ENCODE measurements at places on chromosomes 2 and 18.

DNA sequence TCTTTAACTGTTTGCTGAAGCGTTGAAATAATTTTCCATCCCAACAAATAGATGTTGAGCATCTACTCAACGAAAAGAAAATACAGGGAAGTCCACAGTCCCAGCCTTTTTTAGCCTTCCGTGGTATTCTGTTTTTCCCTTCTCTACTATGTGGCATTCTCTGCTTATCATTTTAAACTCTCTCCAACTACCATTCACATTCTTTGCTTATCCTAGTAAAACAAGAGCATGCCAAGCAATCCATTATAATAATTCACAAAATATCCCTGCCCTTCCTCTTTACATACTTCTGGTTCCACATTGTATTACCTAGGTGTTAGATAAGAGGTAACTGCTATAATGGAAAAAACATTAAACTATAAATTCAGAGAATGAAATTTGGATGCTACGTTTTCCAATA, 1.6 kb upstream of the SESTD1 start:
- peak overlapping the region; percentile 77 for H3K27ac ChIP-seq
- H3K4me3 ChIP-seq = peak overlapping the region; percentile 85
- H3K4me1 ChIP-seq = peaks cover 31% of the 10 kb centered on the region
- DNase-seq = no peak
- H3K27me3 ChIP-seq = no peaks in the 10 kb centered on the region

DNA sequence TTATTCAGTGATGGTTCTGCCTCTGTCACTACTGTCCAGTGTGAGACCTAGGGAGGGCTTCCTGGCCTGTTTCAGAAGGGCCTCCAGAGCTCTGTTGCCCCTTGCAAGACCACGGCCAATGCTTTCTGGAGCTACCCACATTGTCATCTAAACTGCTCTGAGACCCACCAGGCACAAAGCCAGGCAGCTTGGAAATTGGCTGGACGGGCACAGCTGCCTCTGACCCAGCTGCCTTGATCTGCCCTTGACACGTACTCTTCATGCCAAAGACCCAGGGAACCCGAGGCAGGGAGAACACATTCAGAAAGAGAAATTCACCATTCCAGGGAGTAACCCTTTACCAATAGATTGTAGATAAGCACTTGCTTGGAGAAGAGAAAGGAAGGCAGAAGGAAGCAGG, 183.7 kb upstream of the SIX2 start:
- H3K4me1 ChIP-seq = peaks cover 18% of the 10 kb centered on the region
- no peak overlapping the region for H3K4me3 ChIP-seq
- H3K27me3 ChIP-seq = no peaks in the 10 kb centered on the region
- H3K27ac ChIP-seq = no peak overlapping the region
- no peak for DNase-seq

DNA sequence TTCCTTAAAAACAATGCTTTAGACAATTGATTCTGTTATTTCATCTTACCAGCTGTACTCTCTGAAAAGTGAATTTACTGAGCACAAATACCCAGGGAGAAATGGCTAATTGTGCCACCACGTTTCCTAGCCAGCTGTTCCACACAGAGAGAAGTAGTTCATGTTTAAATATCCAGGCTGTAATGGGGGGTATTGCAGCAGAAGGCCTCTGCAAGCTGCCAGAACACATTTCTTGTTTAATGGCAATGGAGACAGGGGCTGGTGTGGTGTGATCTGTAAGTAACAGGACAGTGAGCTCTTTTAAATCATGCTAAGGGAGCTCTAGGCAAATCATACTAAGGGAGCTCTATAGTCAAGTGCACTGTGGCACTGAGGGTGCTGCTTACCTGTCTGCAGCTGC, 809.2 kb downstream of the CNTNAP5 start:
- no peak overlapping the region for H3K4me3 ChIP-seq
- H3K27me3 ChIP-seq = no peaks in the 10 kb centered on the region
- H3K36me3 ChIP-seq = no peaks in the 10 kb centered on the region
- H3K27ac ChIP-seq = no peak overlapping the region
- no peak for DNase-seq

DNA sequence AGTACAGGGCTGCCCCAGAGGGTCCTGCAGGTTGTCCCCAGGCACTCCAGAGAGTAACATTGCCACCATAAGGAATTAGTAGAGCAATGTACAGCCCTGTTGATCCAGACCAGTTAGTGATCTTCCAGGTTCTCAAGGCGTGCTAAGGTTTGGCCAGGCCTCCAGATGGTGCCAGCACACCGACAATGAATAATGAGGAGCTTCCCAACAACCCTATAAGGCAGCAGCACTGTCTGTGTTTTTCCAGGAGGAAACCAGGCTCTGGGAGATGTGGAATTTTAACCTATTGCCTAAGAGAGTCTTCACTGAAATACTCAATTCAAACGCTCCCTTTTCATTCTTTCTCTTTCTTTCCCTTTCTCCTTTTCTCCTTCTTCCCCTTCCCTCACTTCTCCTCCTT, 122.1 kb downstream of the MGAT5 start:
- peak; percentile 52 for DNase-seq
- peaks cover 6% of the 10 kb centered on the region for H3K36me3 ChIP-seq
- H3K27ac ChIP-seq = no peak overlapping the region
- H3K4me3 ChIP-seq = no peak overlapping the region

DNA sequence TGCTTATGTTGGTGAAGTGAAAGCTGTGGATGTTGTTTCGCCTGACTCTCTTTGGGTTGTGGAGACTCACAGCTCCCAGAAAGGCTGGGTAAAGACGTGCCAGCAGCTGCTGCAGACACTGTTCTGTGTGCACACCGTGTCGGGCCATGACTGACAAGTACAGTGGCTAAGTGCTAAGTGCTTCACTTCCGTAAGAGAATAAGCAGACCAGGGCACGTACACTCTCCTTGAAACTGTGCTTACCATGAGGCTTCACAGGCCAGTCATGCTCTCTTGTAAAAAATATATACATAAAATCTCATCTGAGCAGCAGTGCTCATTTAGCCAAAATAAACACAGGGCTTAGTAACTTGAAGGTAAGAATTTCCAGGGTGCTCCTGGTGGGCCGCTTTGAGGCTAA, 86.0 kb downstream of the NRP2 start:
- no peak for DNase-seq
- no peak overlapping the region for H3K4me3 ChIP-seq
- no peaks in the 10 kb centered on the region for H3K27me3 ChIP-seq
- peaks cover 7% of the 10 kb centered on the region for H3K36me3 ChIP-seq
- no peak overlapping the region for H3K27ac ChIP-seq

DNA sequence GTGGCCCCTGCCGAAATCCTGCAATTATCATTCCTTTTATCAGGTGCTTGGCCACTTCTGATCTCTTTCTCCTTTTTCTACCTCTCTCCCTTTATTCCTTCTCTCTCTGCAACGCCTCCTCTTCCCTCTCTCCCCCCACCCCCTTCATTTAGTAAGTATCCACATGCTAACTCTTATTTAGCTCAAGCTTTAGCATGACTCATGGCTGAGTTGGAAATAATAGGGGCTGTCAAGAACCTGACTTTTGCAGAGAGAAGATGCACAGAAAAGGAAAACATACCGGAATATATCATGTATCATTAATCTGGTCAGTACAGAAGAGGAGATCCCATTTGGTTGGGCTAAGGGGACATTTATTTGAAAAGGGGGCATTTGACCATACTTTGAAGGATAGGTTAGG, 33.1 kb downstream of the FAM171B start:
- no peak overlapping the region for H3K27ac ChIP-seq
- H3K36me3 ChIP-seq = no peaks in the 10 kb centered on the region
- H3K27me3 ChIP-seq = no peaks in the 10 kb centered on the region
- no peak overlapping the region for H3K4me3 ChIP-seq
- DNase-seq = no peak
- H3K4me1 ChIP-seq = no peaks in the 10 kb centered on the region

- no peaks in the 10 kb centered on the region for H3K36me3 ChIP-seq
- no peak overlapping the region for H3K27ac ChIP-seq
- DNase-seq = no peak
- H3K4me1 ChIP-seq = no peaks in the 10 kb centered on the region
- H3K4me3 ChIP-seq = no peak overlapping the region
- H3K27me3 ChIP-seq = peaks cover 20% of the 10 kb centered on the region
Observed at GRCh38 chr2:204081487-204082425, 145.2 kb downstream of the ICOS start.

- no peaks in the 10 kb centered on the region for H3K36me3 ChIP-seq
- no peaks in the 10 kb centered on the region for H3K4me1 ChIP-seq
- no peaks in the 10 kb centered on the region for H3K27me3 ChIP-seq
- H3K4me3 ChIP-seq = no peak overlapping the region
- peak; percentile 0 for DNase-seq
Observed at GRCh38 chr2:21676676-21677075, 552.9 kb downstream of the TDRD15 start.

- H3K4me3 ChIP-seq = no peak overlapping the region
- H3K27me3 ChIP-seq = no peaks in the 10 kb centered on the region
Observed at GRCh38 chr2:184498936-184499335, 99.4 kb upstream of the ZNF804A start.

DNA sequence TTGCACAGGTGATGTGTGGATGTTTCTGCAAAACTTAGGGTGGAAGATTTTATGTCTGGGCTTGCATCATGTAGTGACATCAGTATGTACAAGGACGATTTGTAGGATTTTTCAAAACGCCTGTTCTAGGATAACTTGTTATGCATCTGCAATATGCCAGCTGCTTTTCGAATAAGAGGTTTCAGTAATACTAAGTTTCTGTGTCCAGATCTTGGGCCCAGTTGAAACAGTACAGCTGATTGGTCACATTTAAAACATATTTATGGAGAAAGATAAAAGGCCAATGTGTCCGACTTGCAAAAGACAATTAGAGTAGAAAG, 1.2 kb downstream of the PTPN4 start:
- peaks cover 52% of the 10 kb centered on the region for H3K4me1 ChIP-seq
- H3K27ac ChIP-seq = peak overlapping the region; percentile 89

DNA sequence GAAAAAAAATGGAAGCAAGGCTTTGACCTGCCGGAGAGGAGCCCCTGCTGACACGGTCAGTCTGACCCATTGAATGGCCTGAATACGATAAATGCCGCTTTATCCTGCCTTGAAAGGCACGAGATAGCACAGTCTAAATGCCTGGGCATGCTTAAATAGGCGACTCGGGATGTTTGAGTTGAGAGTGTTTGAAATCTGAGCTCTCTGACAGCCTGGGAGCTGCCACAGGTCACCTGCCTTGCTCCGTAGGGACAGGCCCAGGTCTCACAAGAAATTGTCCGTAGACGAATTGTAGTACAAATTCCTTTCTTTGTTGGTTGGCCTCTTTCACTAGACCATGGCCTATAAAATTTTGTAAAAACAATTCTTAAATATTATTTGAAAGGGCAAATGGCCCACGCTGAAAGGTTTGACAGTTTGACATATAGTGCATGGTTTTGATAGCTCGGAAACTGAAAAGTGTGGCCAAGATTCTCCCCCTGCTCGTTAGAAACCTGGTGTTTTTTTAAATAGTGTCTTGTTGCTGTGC, 72.8 kb downstream of the MEIS1 start:
- no peak overlapping the region for H3K27ac ChIP-seq
- H3K36me3 ChIP-seq = peaks cover 15% of the 10 kb centered on the region
- no peak overlapping the region for H3K4me3 ChIP-seq
- no peaks in the 10 kb centered on the region for H3K27me3 ChIP-seq
- no peak for DNase-seq
- H3K4me1 ChIP-seq = peaks cover 11% of the 10 kb centered on the region

DNA sequence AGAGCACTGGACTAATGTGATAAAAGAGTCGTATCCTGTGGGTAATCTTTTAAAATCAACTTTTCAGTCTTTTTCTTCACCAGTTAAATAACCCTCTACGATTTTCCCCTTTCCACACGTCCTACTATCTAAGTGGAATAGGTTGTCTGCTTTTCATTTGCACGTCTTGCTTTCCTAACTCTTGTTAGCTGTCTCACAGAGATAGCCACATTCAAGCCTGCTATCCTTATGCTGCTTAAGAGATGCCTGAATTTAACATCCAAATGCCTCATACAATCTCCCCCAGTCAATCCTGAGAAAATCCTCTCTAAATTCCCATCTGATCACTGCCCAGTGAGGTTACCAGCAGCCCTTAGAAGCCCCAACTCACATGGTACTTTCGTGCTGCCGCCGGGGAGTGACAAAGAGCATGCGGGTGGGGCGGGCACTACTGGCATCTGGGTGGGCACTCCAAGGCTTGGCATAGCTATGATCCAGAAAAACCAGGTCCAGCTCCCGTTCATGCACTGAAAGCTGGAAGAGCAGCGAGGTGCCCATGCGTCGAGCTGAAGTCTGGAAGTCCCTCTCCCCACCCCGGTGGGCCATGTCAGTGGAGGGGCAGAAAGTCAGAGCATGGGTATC, 1.5 kb downstream of the KANSL3 start:
- peak overlapping the region; percentile 88 for H3K27ac ChIP-seq
- H3K4me3 ChIP-seq = peak overlapping the region; percentile 83
- H3K4me1 ChIP-seq = peaks cover 20% of the 10 kb centered on the region
- peaks cover 30% of the 10 kb centered on the region for H3K36me3 ChIP-seq

DNA sequence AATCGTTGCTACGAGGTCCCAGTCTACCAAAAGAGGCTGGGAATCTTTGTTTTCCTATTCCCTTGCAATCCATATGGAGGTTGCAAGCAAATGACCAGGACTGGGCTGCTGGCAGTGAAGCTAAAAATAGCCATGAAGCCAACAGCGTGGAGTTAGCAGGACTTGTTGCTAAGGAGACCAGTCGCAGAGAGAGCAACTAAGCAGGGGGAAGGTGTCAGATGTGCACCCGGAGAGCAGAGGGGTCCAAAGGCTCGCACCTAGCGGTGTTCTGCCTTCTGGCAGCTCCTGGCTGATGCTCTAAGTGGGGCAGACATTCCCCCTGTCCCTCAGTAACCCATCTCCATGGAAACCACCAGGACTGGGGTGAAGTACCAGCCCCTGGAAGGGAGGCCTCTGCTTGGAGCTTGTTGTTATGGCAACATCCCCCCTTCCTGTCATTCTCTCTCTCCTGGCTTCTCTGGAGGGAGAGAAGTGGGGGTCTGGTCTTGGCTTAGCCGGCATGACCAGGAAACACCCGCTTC, 84.6 kb downstream of the DNMT3A start:
- H3K36me3 ChIP-seq = peaks cover 14% of the 10 kb centered on the region
- no peaks in the 10 kb centered on the region for H3K27me3 ChIP-seq

DNA sequence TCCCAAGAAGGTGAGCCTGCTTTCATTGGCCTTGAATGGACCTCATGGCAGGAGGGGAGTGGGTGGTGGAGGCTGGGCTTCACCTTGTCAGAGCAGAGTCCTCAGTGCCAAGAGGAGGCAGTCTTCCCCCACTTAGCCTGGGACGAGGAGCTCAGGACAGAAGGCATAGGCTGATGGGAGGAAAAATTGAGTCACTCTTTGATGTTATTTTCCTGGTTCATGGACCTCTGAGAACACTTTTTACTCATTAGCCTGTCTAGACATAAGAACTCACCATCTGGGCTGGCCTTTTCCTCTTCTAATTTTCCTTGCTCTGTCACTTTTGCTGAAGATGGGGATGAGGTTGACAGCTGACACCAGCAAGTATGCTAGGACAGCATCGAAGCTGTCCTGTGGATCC, 225.7 kb upstream of the TNP1 start:
- H3K27me3 ChIP-seq = peaks cover 16% of the 10 kb centered on the region
- no peaks in the 10 kb centered on the region for H3K36me3 ChIP-seq
- no peaks in the 10 kb centered on the region for H3K4me1 ChIP-seq

GRCh38 chr2:42961961-42962360, 169.6 kb upstream of the HAAO start:
- no peak for DNase-seq
- H3K36me3 ChIP-seq = no peaks in the 10 kb centered on the region
- peaks cover 37% of the 10 kb centered on the region for H3K4me1 ChIP-seq
- H3K27ac ChIP-seq = no peak overlapping the region
- H3K27me3 ChIP-seq = no peaks in the 10 kb centered on the region
- H3K4me3 ChIP-seq = no peak overlapping the region
